ENCODE measurements at places on chromosomes 11 and 22. TPM values are rescaled to one million over a fixed set of nuclear protein-coding genes. Genes with fewer than 3 reads are reported as not detected.

Gene FERMT3
- total RNA-seq, result 5.9 TPM

Gene MIAT
- total RNA-seq, result 1.3 TPM

DNA sequence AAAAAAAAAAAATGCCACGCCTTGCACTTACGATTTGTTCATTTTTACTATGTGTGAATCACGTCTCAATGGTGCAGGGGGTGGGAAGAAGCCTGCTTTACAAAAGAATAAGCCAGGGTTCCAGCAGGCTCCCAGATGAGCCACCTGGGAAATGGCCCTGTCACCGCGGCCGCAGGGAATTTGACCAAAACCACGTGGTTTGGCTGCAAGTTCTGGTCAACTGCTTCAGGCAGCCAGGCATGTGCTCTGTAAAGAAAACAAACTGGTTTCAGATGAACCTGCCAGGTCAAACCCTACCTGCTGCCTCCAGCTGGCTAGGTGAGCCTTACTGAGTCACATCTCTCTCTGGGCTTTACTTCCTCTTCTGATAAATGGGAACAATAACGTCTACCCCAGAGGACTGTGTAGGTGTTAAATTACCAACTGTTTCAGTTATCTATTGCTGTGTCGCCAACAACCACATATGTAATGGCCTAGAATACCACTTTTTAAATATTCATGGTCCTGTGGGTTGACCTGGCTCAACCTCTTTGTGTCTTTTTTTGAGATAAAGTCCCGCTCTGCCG is 30.5 kb upstream of the GCAT start:
- no peak for DNase-seq

Gene MEI1
- total RNA-seq, result 1.5 TPM

- DNase-seq, result no peak
These were observed 4.6 kb downstream of the DDB1 start for GRCh38 chr11:61328351-61328750.

GRCh38 chr11:102614031-102614430 is 11.1 kb downstream of the MMP20 start:
- no peak for DNase-seq

- no peak for DNase-seq
These were observed 120.0 kb downstream of the SLC17A6 start for GRCh38 chr11:22458161-22458560.

Measured in progenitor cell of endocrine pancreas (in vitro differentiated cells).